ENCODE measurements at places on chromosomes 4 and X. TPM values are rescaled to one million over a fixed set of nuclear protein-coding genes. Genes with fewer than 3 reads are reported as not detected.

PTPN13 gene
- polyA plus RNA-seq, result 21.7 TPM

HGFAC gene
- polyA plus RNA-seq, result 6.1 TPM

YY2 gene
- 1.7 TPM for polyA plus RNA-seq

SH3BGRL gene
- 142 TPM for polyA plus RNA-seq

CFAP299 gene
- 4.5 TPM for polyA plus RNA-seq

LDB2 gene
- polyA plus RNA-seq, result 41.7 TPM

CYLC1 gene
- polyA plus RNA-seq, result not detected

RAI2 gene
- 14.5 TPM for polyA plus RNA-seq

ZRSR2 gene
- polyA plus RNA-seq, result 18.6 TPM

NKX6-1 gene
- 18.4 TPM for polyA plus RNA-seq
